H4 (cell line): ENCODE measurements at places on chromosomes 3 and 15.
A peak's percentile ranks its signal among the peaks of the same experiment; 100 is the strongest.

DNA sequence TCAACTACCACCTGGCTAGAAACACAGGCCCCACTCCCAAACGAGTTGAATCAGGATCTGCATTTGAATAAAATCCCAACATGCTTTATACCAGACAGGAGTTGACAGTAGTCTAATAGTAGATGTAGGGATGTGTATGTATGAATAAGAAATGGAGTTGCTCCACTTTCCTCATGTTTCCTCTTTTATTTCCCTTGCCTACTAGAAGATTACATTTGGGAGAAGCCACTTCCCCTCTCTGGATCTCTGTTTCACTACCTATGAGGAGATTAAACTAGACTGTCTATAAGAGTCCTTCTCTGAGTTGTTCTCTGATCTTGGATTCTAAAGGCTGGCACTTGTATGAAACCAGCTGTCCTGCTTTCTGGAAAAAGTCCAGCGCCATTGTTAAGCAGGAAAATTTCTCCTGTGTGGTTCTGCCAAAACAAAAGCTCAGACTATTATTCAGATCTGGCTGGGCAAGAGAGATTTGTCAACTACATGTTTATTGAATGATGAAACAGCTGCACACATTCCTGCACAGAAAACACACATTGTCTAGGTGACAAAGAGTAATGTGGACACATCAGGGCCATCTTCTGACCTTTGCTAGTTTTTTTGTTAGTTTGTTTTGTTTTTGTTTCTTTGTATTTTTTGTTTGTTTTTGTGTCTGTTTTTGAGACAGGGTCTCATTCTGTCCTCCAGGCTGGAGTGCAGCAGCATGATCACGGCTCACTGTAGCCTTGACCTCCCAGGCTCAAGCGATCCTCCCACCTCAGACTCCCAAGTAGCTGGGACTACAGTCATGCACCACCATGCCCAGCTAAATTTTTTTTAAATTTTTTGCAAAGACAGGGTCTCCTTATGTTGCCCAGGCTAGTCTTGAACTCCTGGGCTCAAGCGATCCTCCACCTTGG, 29.9 kb downstream of the ACP3 start:
- peak; percentile 13 for DNase-seq

GRCh38 chr3:14841836-14842235, 23.1 kb downstream of the FGD5 start:
- no peak for DNase-seq

- no peak for DNase-seq
Measured at GRCh38 chr3:14640157-14640562, 11.4 kb upstream of the CCDC174 start.

DNA sequence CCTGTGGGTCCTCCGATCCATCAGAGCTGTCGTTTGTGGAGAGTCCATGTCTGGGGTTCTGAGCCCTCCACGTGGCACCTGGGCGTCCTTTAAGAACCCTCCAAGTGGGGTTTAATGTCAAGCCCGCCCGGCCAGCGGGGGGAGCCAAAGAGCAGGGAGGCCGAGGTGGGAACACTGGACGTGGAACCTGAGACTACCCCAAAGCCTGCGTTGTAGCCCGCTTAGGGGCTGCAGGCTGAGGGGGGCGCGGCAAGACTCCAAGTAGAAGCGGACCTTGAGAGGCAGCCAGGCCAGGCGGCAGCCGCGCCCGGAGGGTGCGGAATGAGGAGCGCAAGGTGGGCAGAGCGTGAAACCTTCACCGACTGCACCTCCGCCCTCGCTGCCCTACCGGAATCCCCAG, 126.2 kb upstream of the ATP10A start:
- no peak for DNase-seq

GRCh38 chr3:59386165-59386564, 336.3 kb upstream of the CFAP20DC start:
- no peak for DNase-seq

GRCh38 chr15:81273200-81273599, 50.7 kb downstream of the STARD5 start:
- DNase-seq: no peak

DNA sequence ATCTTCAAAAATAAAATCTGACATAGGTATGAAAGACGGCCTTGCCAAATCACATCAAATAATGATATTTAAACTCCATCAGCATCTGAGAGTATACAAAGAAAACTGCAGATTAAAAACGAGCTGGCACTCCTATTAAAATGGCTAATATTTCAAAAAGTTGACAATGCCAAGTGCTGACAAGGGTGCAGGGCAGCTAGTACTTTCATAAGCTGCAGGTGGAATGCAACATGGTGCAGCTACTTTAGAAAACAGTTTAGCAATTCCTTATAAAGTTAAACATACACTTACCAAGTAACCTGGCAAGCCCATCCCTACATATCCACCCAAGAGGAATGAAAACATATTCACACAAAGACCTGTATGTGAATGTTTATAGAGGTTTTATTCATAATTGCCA, 23.0 kb downstream of the TBC1D2B start:
- no peak for DNase-seq

DNA sequence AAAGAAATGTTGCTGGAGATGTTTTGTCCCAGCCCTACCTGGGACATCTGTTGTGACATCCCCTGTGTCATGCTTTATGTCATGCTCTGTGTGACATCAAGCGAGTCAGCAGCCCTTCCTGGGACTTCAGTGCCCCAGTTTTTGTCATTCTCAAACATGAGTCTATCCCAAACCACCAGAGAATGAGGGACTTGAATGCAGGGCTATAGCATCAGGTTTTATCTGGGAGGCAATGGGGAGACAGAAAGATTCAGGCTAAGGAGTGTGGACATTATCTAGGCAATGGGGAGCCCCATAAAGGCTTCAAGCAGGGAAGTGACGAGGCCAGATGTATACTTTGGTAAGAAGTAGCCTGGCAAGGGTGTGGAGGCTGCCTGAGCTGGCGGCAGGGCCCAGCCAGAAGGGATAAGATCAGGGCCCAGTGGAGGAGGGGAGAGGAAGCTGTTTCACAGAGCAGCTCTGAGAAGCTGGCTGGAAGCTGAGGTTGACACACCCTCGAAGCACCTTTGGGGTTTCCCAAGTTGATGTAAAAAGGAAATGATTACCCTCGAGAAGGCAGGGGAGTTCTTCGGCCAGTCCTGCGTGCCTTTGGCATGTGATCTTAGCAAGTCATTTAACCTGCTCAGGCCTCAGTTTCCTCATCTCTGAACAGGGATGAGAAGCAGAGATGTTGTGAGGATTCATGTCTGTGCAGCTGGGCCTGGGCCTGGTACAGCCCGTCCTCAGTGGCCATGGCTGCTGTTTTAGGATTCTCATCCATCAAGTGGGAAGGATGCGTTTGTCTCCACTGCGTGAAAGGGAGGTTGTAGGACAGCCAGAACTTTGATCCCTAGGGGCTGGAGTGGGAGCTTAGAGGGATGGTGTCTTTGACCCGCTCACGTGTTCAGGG, 34.3 kb downstream of the IRAK2 start:
- no peak for DNase-seq

DNA sequence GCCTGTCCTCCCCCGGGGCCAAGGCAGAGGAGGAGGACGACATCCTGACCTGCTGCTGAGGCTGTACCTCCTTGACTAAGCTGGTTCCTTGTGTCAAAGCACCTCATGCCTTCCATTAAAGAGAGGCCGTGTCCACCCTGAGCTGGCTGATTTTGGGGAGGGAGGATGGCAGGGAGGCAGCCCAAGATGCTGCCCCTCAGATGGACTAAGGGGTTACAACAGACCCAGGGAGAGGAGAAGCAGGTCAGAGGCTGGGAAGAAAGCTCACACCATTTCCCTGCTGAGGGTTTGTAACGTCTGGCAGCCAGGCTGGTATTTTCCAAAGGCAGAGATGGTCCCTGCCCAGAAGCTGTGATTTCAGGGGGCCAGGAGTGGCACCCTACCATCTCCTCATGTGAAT, 2.7 kb upstream of the ITIH3 start:
- DNase-seq: no peak

DNA sequence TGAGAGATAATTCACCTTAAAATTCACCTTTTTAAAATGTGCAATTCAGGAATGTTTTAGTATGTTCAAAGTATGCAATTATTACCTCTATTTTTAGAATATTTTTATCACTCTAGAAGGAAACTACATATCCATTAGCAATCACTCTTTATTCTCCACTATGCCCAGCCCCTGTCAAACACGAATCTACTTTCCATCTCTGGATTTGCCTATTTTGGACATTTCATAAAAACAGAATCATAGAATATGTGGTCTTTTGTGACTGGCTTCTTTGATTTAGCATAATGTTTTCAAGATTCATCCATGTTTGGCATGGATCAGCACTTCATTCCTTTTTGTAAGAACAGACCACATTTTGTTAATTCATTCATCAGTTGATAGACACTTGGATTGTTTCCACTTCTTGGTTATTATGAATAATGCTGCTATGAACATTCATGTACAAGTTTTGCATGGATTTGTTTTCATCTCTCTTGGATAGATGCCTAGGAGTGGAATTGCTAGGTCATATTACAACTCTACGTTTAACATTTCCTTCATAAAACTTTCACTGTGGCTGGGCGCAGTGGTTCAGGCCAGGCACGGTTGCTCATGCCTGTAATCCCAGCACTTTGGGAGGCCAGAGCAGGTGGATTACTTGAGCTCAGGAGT, 12.7 kb downstream of the HMCES start:
- no peak for DNase-seq

DNA sequence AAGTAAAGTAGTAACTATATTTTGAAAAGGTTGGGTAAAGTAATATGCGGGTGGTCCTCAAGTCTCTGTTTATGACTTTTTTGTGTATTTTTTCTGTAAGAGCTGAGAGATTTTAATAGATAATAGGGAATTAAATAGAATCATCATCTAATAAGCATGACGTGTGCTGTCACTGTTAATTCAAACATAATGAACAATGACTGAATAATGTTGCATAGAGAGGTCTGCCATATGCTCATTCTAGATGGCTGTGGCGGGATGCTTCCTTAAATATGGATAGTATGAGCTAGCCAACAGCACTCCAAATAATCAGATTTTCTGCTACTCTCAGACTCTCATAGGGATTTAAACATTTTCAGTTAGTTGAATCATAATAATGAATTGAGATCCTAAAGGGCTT, 302.8 kb upstream of the RBMS3 start:
- DNase-seq: no peak

- DNase-seq: no peak
Measured at GRCh38 chr3:107404727-107405469, 27.7 kb downstream of the CCDC54 start.

GRCh38 chr3:129892857-129893580, 492 bp downstream of the TMCC1 start:
- peak; percentile 19 for DNase-seq

DNA sequence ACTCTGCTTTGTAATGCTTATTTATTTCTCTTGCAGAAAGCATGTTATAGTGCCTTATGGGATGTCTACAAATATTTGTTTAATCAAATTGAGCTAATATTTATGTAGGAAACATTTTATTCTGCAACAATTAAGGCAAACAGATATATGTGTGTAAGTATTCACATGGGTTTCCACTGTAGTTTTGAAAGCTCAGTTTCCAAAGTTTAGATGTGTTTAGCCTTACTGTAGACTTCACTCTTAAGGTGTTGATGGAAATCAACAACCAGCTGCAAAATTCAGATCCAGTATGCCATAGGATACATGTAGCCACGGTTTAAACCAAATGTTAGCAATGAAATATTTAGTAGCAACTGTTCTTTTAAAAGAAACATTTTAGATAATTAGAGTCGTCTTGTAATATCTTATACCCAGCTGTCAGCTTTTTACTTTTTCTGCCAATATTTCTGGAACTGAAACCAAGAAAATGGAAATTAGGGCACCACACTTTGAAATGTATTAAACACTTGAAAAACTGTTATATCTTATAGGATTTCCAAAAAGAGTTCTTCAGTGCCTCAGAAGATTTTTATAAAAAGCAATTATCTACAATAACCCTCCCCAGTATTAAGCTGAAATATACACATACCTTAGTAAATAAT, 18.5 kb downstream of the PIK3CA start:
- DNase-seq: no peak

DNA sequence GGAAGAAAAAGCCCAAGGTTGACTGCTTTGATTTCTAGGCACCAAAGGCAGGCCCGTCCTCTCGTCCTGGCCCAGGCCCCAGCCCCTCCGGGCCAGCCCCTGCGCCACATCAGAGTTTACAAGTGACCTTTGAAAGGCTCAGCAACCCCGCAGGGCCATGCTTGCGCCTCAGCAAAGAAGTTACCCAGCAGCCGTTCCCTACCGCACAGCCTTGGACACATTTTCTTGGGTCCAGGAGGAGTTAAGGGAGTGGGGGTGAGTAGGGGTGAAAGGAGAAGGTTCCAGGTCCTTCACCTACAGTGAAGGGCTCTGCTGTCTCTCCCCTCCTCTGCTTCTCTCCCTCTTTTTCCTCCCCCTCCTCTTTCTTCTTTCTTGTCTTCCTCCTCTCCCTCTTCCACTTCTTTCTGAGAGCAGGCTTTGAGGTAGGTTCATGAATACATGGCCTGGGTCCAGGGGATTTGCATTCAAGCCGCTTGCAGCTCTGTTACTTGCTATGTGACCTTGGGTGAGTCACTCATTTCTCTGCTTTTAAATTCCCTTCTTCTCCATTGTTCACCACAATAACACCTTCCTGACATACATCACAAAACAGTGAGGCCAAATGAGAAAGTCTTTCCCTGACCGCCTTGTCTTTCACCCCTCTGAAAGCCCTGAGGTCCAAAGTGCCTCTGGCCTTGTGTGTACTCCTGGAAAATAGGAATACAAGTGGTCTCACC, 223.3 kb upstream of the TPRG1 start:
- DNase-seq: peak; percentile 81

DNA sequence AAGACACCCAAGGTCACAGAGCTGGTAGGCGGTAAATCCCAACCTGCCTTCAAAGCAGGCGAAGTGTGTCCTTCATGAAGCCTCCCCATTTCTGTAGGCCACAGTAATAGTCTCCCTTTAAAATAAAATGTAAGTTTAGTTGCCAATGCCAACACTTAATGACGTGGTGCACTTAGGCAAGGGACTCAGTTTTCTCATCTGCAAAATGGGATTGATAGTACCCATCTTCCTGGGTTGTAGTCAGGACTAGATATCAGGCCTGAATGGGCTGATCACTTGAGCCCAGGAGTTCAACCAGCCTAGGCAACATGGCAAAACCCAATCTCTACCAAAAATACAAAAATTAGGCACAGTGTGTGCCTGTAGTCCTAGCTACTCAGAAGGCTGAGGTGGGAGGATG, 114.6 kb downstream of the SHQ1 start:
- DNase-seq: no peak

GRCh38 chr3:108189440-108189839, 32.8 kb downstream of the IFT57 start:
- DNase-seq: no peak

GRCh38 chr3:14000556-14000955, 120.7 kb upstream of the WNT7A start:
- no peak for DNase-seq
